ENCODE measurements at places on chromosomes 13 and 19.
A peak's percentile ranks its signal among the peaks of the same experiment; 100 is the strongest.

GRCh38 chr19:55390461-55390880 is 4.7 kb downstream of the RPL28 start:
- DNase-seq = no peak

GRCh38 chr13:96090240-96091101 is 564 bp downstream of the HS6ST3 start:
- DNase-seq = no peak

DNA sequence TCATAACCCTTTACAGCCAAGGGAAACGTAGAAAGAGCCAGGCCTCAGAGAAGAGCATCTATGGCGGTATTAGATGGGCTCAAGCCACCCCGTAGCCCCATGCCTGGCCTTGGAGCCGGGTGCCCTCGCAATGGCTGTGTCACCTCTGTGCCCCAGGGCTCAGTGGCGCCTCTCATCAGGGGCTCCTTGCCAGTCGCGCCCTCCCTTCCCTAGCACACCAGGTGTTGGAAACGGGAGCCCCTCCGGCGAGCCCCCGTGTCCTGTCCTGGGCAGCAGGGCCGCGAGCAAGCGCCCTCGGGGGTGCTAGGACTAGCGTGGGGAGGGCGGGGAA is 453 bp downstream of the ZNF256 start:
- DNase-seq = no peak

- DNase-seq = no peak
Observed at GRCh38 chr13:107271227-107271626, 703.3 kb upstream of the ARGLU1 start.

GRCh38 chr19:43618921-43619261 is 538 bp downstream of the ZNF428 start:
- DNase-seq = no peak

DNA sequence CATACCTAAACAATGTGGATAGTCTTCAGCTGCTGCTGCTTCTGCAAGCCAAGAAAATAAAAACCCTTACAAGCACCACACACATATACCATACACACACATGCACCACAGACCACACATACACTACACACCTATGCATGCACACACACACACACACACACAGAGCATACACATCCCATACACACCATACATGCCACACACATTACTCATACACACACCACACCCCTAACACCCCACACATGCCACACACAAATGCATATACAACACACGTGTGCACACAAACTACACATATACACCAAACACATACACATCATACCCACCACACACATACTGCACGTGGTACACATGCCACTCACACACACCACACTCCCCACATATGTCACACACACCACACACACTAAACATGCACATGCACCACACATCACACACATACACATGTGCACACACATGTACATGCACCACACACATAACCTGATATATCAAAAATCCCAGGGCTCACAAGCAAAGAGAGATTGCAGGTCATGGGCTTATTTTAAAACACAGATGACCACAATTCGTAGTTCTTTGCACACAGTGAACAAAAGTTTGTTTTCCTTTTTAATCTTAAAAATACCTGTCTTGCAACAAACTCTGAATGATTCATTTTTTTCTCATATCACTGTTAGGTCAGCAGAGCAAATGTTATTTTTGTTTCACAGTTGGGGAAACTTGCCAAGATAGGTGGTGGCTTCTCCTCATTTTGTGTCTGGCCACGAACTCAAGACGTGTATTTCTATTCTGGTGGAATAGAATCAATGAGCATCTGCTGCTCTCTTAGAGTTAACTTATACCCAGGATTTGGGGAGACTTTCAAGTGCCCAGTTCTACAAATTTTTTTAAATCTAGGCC is 456.6 kb downstream of the FGF9 start:
- DNase-seq = no peak

- peak; percentile 80 for DNase-seq
Observed at GRCh38 chr13:97433727-97434396, at the start of gene RAP2A. Gene RAP2A, plus strand, starts transcription at chr13:97434169. Its CDS starts 302 bp downstream, at chr13:97434471.

DNA sequence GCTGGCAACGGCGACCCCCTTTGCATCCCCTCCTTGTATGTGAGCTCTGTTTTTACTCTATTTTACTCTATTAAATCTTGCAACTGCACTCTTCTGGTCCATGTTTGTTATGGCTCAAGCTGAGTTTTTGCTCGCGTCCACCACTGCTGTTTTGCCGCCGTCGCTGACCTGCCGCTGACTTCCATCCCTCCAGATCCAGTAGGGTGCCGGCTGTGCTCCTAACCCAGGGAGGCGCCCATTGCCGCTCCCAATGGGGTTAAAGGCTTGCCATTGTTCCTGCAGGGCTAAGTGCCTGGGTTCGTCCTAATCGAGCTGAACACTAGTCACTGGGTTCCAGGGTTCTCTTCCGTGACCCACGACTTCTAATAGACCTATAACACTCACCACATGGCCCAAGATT is 2704.4 kb downstream of the PCDH9 start:
- DNase-seq = no peak

- no peak for DNase-seq
Observed at GRCh38 chr19:13934785-13935109, 3.5 kb downstream of the PODNL1 start.

DNA sequence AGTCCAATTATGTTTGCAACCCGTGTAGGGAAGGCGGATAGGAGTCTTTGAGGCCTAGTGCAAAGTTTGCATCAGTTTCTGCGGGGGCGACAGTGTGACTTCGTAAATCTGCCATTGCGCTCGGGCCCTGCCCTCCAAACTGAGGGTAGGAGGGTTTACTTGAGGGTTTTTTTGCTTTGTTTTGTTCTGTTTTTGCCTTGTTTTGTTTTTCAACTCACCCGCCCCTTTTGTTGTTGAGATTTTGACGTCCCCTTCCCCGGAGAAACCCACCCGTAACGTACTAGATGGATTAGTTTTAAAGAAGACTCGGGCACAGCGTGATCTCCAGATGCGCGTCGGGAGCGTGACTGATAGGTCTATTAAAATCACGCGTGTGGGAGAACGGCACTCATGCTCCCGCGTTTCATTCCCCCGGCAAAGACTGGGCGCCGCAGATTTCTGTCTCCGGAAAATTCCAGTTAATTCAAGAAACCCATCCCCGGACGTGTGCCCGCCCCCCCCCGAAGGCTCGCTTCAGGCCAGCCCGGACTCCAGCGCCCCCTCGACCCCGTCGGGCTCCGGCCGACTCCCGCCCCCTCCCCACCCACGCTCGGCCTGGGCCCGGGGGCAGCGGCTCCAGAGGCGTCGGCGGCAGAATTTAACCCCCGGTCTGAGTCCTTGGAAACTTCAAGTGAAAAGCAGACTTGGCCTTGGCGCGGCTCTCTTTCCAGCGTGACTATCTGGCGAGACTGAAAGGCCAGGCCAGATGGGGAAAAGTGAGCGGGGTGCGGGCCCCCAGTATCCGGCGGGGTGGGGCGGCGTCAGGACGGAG is 5.0 kb downstream of the SOX1 start:
- no peak for DNase-seq

DNA sequence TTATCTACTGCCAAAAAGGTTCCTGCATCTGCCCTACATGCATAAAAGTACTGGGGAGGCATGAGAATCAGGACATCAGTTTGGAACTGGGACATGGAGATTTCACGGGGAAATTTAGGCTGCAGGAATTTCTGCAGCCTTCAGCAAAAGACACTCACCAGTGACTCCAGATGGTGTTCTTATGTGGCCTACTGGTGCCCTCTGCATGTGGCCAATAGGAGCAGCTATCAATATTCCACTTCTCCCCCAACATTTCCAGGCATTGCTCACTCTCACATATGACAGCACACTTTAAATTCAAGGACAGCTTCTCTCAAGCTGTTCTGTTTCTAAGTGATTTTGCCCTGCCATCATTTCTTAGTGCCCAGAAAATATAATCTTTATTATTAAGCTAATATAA is 570.5 kb upstream of the ARGLU1 start:
- DNase-seq = no peak

Measured in T-helper 2 cell (primary cell).